Smooth muscle cell of bladder (primary cell): ENCODE measurements at places on chromosomes 6 and 20. TPM values are rescaled to one million over a fixed set of nuclear protein-coding genes. Genes with fewer than 3 reads are reported as not detected.

Gene UBE2C
- 3.6 and 4.3 TPM in 2 replicates for total RNA-seq

Gene SLC32A1
- not detected in 2 replicates for total RNA-seq

Gene TMEM244
- total RNA-seq = not detected in 2 replicates

Gene MMP24OS
- 14.2 and 26.2 TPM in 2 replicates for total RNA-seq

Gene MYLIP
- total RNA-seq = 12.8 and 17.3 TPM in 2 replicates

Gene DDR1
- 16.2 and 34.9 TPM in 2 replicates for total RNA-seq

Gene PHF10
- 22.3 and 22.5 TPM in 2 replicates for total RNA-seq

Gene NRM
- 0.71 and 1.0 TPM in 2 replicates for total RNA-seq

Gene KCNB1
- under 0.01 TPM in 2 replicates for total RNA-seq

Gene SHLD1
- 1.9 and 3.1 TPM in 2 replicates for total RNA-seq

Gene DOK5
- 8.1 and 20.7 TPM in 2 replicates for total RNA-seq

Gene MCCD1
- total RNA-seq = not detected in 2 replicates
